ENCODE measurements at places on chromosomes 6 and 20.
A peak's percentile ranks its signal among the peaks of the same experiment; 100 is the strongest.

- peak; percentile 51 for DNase-seq
Observed at GRCh38 chr20:50110141-50111047, 2.6 kb downstream of the UBE2V1 start.

- no peak for DNase-seq
Observed at GRCh38 chr6:33209856-33210255, 1.6 kb downstream of the RING1 start.

DNA sequence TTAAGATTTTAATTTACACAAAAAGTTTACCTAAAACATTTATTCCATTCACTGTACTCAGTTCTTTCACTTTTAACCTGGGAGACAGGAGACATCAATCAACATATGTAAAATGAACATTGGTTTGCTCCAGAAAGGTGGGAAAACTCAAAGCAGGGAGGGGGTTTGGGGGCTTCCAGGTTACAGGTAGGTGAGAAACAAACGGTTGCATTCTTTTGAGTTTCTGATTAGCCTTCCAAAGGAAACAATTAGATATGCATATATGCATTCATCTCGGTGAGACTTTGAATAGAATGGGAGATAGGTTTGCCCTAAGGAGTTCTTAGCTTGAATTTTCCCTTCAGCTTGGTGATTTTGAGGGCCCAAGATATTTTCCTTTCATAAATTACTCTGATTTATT is 38.2 kb upstream of the HDAC2 start:
- no peak for DNase-seq

GRCh38 chr6:125828476-125829039 is 37.8 kb downstream of the NCOA7 start:
- no peak for DNase-seq

GRCh38 chr6:170381562-170381961 is 75.0 kb downstream of the FAM120B start:
- no peak for DNase-seq

GRCh38 chr6:10558565-10558964 is 37.4 kb downstream of the GCNT2 start:
- DNase-seq, result no peak

GRCh38 chr6:18388271-18388670 is 1.1 kb downstream of the RNF144B start:
- DNase-seq, result no peak

DNA sequence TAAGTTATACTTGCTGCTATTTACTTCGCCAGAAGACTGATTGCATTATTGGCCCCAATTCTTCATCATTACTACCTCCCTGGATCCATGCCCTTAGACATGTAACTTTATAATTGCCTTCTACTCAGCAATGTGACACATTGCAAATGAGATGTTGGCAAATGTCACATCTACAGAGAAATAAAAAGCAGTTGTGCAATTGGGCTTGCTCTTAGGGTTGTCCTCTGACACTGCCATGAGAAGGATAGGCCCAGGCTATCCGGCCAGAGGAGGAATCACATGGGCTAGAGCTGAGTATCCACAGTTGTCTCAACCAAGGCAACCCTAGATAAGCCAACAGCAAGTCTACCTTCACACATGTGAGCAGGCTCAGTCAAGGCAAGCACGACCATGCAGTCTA is 447.0 kb downstream of the PLCB1 start:
- DNase-seq, result no peak

- DNase-seq, result no peak
Observed at GRCh38 chr6:14544666-14545065, 427.1 kb downstream of the CD83 start.

DNA sequence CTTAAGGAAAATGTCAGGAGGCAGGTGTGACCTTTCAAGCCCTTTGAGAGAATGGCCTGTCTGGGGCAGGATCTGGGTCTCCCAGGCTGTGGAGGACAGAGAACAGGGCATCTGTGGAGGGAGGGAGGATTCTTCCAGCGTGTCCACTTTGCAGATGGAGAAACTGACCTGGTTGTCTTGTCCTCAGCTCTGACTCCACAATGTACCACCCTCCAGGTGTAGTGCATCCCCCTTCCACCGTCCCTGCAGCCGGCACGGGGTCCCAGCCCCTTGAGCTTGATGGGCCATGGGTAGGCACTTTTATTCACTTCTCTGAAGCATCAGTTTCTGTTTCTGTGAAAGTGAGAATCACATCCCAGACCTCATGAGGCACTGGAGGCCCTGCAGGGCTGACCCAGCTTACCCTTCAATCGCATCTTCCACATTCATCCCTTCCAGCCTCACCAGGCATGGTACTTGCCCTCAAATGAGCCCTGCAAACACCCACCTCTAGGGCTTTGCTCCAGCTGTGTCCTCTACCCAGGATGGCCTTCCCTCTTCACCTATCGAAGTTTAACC is 4.6 kb upstream of the TGM2 start:
- no peak for DNase-seq

GRCh38 chr20:22472447-22473100 is 111.8 kb downstream of the FOXA2 start:
- DNase-seq, result no peak

DNA sequence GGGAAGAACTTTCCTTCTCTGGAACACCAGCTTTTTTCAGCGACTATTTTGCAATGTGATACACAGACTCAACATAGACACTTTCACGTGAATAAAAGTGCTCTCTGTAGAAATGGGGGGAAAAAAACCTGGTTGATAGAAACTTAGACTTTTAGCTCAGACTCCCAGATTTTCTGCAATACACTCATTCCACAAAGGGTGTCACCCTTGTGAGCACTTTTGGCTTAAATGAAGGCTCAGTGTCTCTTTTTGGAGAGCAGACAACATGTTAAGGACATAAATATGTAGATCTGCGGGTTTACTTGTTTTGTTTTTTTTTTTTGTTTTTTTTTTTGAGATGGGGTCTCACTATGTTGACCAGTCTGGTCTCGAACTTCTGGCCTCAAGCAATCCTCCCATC is 579.6 kb downstream of the PTPRT start:
- DNase-seq, result peak; percentile 11

- peak; percentile 49 for DNase-seq
Observed at GRCh38 chr6:143896126-143896860, 32.0 kb downstream of the ZC2HC1B start.

GRCh38 chr6:149170564-149171452 is 146.7 kb upstream of the TAB2 start:
- peak; percentile 55 for DNase-seq

DNA sequence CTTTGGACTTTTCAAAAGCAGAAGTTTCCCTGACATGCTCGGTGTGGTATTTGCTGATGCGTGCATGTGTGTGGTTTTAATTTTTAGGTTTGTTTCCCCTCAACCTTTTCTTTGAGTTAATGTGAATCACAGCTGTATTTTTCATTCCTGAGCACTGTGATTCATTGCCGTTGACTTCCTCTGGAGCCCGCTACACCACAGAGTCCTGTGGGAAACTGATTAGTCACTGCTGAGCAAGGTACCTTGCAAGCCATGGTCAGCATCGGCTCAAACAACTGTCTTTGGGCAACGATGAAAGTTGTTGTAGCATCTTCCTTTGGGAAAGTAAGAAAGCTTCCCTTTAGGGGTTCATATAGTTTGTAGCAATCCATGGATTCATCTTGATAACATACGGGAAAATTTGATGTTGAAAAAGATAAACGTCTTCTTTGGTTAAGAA is 57.5 kb downstream of the RIN2 start:
- peak; percentile 86 for DNase-seq

DNA sequence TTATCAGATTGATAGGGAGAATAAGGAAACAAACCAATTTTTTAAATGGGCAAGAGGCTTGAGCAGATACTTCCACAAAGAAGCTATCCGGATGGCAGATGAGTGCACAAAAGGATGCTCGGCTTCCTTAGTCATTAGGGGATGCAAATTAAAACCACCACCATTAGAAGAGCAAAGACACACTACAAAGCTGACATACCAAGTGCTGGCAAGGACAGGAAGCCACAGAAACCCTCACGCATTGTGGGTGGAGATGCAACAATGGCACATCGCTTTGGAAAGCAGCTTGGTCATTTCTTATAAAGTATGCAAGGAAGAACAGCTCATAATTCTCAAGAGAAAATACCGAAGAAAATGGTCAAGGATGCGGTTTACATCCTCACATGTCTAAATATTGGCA is 19.8 kb downstream of the BFSP1 start:
- no peak for DNase-seq

GRCh38 chr6:37972994-37973757 is 153.6 kb downstream of the ZFAND3 start:
- DNase-seq, result no peak

DNA sequence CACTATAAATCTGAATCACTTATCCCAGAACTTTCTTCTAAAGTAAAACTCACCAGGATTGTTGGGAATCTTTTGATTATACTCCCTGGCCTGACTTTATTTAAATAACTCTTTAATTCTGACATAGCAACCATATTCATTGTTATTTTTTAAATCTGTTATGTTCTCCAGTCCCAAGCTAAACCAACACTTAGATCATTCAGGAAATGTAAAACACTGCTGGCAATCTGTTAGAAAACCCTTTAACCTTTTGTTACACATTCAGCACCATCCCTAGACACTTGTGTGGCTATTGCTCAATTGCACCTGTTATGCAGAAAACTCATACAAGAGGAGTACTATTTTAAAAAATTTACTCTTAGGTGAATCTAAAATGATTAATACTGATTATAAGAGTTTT is 101.8 kb upstream of the NHSL1 start:
- peak; percentile 42 for DNase-seq

DNA sequence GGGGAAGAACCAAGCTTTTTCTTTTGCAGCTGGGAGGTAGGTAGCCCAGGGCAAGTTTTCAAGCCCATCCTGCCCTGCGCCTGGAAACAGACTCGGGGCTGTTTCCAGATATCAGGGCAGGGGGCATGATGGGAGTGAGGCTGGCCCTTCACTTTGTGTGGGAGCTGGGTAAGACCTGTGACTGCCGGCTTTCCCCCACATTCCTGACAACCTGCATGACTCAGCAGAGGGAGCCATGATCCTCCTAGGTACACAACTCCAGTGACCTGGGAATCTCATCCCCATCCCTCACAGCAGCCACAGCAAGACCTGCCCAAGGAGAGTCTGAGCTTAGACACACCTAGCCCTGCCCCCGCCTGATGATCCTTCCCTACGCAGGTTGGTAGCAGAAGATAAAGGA is 280.8 kb downstream of the SOX4 start:
- DNase-seq, result no peak

DNA sequence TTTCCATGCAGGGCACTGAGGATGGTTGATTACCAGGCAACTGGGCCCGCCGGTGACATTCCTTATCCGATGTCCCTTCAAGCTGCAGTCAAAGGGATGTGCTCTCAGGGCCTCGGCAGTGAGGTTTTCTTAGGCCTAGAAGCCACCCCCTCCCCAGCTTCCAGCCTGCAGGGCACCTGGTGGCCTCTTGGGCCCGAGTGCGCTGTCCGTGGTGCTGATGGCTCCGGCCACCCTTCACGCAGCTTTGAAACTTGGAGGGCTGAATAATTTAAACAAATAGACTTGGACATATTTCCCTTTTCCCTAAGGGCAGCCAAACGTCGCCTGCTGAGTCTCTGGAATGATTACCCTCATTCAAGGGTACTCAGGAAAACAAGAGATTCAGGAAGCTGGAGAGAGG is 8.9 kb upstream of the MLN start:
- peak; percentile 72 for DNase-seq

DNA sequence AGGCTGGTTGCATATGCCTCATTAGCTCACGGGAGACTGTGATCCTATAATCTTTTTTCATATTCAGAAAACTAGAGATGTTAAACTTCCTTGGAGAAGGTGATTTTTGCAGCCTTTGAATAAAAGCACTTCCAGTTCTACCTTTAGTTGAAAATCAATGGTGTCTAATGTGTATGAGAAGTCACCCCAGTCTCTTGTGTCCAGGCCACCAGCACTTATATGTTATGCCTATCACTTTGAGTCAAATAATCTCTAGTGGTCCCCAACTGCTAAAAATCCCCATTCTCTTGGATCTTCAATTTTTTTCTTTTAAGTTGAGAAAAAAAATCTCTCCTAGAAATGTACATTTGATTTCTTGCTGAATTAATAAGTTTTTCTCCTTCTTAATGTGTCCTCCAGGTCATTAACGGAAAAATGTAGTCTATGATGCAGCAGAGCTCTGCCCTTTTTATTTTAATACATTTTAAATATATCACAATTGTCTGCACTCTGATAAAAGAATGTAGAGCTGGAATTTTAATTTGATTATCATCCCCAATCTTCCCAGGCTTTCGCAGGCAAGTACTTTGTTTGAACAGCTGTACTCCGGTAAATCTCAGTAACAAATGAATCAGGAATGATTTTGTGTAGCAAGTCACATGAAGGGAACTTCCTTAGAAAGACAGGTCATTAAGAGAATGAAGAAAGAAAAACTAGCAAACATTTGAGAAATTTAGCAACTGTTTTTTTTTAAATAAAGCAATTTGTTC is 147.0 kb downstream of the SOX4 start:
- DNase-seq, result peak; percentile 41

DNA sequence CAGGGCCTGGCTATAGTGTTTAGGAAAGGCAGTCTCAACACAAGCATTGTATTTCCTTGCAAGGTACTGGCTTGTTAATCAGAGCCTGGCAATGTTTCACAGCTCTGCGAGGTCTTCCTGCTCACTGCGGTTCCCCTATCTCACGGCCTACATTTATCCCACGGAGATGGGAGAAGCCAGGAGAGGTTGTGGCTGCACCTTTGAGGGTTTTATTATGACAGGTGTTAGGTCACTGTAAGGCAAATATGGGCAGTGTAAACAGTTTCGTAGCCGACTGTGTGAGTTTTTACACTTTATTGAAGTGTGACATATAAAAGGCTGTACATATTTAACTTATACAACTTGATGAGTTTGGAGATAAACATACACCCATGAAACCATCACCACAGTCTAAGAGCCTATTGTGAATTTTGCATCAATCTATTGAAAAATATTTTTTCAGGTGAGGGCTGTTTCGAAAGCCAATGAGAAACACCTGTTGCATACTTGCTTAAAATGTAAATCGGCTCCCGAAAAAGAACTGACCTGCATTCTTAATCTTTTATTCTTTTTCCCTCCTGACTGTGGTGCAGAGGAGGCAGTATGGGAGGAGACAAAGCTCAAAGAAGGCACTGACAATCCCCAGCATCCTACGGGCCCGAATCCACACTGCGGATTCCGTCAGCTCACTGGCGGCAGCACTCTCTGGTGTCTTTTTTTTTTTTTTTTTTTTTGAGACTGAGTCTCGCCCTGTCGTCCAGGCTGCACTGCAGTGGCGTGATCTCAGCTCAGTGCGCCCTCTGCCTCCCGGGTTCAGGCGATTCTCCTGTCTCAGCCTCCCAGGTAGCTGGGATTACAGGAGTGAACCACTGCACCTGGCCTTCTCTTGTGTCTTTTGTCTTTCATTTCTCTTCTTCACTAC is 7.5 kb upstream of the RBM38 start:
- no peak for DNase-seq

- DNase-seq, result no peak
Observed at GRCh38 chr6:121811106-121811505, 375.7 kb downstream of the GJA1 start.

All from muscle of leg (tissue), 16 donors.